ENCODE measurements at places on chromosomes 3 and 15.

DNA sequence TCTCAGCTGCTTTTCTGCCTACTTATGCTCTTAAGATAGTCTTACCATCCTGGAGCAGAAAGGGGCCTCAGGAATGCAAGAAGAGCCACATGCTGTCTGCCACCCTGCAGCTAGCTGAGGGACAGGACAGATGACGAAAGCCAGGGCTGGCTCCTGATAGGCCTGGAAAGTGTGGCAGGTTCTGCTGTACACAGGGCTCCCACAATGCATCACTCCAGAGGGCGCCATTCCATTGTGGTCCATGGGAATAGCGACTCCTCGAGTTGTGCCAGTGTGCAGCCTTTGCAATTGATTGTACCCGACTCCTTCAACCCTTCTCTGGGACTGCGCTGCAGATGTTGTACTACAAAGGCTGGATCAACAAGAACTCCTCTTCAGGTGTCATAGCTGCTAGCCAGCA lies 11.2 kb downstream of the ACAN start:
- DNase-seq = no peak

GRCh38 chr3:152825566-152825965 lies 9.4 kb upstream of the P2RY1 start:
- no peak for DNase-seq

DNA sequence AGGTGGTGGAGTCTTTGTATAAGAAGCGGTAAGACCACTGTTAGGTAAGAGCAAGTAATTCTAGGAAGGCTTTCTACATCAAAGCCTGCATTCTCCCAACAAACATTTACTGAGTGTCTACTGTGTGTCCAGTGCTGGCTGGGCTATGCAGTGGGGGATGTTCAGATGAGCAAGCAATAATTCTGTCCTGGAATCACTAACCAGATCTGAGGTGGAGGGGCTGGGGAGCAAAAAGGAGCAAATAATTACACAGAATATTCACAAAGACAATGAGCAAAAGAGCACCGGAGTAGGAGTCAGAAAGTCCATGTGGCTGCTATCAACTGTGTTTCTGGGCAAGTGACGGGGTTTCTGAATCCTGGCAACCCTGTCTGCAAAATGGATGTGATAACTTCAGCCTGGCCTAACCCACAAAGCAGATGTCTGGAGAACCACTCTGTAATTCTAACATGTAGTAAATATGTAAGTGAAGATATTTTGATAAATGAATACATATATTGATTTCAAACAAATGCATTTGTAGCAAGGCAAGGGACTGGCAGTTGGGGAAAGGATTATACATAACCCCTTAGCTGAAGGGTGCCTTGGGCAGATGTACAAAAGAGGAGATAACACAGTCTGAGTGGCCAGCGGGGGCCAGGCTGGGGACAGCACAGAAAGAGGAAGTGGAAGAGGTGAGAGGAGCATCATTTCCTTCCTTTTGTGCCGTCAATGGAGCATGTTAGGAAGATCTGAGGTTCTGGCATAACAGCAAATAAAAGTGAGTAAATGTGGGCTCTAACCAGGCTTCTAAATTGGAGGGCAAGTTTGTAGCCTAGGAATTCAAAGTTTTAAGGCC lies 28.8 kb downstream of the CYP8B1 start:
- DNase-seq = no peak

- no peak for DNase-seq
These were observed 14.6 kb upstream of the ATP10A start for GRCh38 chr15:25877681-25878080.

- DNase-seq = no peak
These were observed 64.0 kb upstream of the SKOR1 start for GRCh38 chr15:67761343-67761742.

GRCh38 chr3:127525373-127525772 lies 65.2 kb downstream of the TPRA1 start:
- no peak for DNase-seq

DNA sequence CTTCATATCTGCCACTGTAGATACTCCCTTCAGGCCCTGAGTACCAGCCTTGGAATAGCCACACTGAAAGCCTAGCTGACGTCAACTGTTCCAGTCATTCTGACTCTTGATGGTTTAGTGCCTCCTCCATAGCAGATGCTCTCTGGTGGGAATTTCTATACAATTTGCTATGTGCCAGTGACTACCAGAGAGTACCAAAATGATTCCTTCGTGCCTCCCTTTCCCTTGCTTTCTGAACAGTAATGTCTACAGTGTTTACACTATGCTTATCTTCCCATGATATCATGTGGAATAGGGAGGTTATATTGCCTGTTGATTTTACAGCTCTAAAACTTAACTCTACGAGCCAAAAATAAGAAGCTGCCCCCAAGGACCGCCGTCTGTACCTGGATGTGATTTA lies 109.7 kb upstream of the GMNC start:
- DNase-seq = no peak

GRCh38 chr3:15585111-15585845 lies 16.1 kb downstream of the HACL1 start:
- DNase-seq = no peak

- DNase-seq = no peak
These were observed 5.8 kb downstream of the USP4 start for GRCh38 chr3:49333916-49334633.

GRCh38 chr3:101512396-101512645 lies 691 bp downstream of the SENP7 start:
- DNase-seq = no peak

DNA sequence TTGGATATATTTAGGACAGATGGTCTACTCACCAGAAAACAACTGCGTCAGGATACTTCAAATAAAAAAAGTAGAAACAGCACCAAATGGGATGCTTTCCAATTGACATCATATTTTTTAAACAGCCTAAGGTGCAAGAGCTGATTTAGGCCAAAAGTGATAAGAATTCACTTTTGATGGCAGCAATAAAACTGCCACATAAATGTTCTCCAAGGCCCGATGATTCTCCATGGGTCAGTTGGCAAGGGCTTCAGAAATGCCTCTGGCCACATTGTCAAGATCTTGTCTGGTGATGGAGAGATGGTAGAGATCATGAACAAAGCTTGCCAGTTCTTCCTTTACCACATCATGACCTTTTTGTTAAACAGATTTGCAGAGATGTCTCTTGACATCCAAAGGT lies 38.9 kb downstream of the LDHAL6B start:
- no peak for DNase-seq

DNA sequence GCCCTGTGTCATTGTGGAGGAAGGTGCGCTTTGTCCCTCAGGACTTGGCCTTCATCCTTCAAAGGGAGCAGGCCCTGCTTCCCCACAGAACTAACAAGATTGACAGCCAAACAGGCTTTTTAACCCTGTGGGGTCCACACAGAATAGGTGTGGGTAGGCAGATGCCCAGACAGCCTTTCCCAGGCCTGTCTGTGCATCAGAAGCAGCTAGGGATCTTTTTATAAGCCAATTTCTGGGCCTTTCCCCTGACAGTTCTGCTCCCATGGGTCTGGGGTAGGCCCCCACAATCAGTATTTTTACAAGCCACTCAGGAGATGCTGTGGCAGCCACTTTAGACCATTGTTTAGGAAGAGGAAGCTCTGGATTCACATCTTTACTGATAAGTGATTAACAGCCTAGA lies 69.2 kb downstream of the MRPL46 start:
- no peak for DNase-seq

- no peak for DNase-seq
These were observed 921.1 kb downstream of the FHIT start for GRCh38 chr3:60330107-60330506.
